ENCODE measurements at places on chromosomes 2 and 18.

DNA sequence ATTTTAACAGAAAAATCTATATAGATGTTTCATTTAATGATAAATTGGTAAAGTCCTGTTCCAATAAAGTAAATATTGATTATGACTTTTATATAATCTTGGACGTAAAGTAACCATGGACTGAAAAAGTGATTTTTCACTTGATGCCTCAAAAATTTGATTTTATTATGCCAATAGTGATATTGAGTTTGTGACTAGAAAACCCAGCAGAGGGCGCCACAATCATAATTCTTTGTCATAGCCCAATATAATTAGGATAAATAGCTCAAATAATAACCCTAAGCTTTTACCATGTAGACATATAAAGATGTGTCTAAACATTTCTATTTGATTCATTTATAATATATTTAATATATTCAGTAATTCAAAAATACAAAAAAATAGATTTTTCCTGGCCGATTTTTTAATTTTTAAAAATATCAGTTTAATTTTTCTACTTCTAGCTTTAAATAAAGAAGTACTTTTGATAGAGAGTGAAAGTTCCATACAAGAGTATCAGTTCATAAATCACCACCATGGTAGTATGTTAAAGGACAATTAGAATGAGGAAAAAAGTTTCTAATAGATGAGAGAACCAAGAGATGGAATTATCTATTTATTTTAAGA is 30.7 kb downstream of the CAMKMT start:
- DNase-seq = peak; percentile 41

DNA sequence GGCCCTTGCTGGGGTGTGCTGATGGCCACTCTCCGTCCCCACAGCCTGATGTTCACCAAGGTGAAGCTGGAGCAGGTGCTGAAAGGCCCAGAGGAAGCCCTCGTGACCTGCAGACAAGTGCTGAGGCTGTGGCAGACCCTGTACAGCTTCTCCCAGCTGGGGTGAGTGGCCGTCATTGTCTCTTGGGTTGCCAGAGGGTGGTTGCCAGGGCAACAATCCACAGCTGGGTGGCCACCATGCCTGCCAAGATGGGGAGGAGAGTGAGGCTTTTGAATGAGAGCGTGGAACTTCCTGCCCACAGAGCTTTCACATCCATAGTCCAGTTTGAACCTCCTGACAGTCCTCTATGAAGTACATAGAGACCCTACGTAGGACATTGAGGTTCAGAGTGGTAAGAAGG is 108.8 kb downstream of the STPG4 start:
- DNase-seq = peak; percentile 82

DNA sequence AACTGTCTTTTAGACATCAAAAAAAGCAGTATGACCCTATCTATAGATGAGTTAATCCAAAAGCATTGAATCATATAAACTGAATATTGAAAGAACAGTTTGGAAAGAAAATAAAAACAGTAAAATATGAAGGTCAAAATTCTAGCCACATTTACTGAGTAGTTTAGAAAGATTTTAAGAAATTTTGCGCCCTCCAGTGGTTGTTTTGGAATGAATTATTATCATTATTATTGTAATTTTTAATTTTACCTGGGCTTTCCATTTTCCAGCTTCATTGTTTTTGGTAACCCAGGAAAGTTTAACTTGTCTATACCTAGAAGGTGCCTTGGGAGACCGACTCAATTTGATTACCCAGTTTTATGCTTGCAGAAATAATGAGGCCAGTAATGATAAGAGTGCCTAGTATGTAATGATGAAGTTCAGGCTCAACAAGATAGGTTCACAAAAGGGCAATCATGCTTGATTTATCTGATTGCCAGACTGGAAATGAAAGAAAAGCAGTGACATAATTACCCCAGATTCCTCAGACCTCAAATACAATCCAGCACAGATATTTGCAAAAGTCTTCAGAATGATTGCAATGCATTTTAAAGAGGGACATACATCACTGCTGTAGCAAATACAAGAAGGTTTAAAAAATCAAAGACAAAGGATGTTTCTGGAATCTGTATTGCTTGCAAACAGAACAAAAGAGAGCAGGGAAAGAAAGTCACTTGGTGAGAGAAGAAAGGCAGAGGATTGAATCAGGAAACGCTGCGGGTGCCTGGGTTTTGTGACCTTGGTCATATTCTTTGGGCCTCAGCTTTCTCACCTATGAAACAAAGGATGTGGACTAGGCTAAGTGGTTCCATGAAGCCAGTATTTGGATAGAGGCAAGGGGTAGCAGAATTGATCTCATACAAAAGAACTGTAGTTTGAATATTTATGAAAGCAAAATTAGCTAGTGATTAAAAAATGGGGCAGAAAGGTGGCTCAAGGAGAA is 153.8 kb downstream of the MAP2 start:
- peak; percentile 9 for DNase-seq

DNA sequence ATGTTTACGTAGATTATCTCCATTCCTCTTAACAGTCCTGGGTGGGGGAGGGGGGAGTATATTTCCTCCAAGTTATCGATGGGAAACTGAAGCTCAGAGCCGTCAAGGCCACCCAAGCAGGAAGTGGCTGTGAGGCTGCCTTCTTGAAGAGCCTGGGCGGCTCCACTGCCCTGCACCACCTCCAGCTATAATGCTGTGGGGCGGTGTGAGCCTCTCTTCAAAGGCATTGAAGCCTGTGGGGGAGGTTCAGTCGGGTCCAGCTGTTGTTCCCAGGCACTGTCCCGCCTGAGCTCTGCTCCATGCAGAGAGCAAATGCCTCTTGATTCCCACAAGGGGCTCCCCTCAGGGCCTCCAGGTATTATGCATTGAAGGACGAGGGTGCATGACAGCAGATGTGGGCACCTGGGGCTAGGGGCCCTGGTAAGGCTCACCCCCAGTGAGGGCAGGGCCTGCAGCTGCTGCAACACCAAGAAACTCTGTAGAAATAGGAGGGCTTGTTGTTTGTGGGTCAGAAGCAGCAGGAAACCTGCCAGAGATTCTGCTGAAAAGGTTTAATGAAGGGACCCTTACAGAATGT is 29.5 kb upstream of the LAPTM4A start:
- DNase-seq = no peak

- no peak for DNase-seq
Measured at GRCh38 chr18:28068207-28068606, 108.7 kb downstream of the CDH2 start.

DNA sequence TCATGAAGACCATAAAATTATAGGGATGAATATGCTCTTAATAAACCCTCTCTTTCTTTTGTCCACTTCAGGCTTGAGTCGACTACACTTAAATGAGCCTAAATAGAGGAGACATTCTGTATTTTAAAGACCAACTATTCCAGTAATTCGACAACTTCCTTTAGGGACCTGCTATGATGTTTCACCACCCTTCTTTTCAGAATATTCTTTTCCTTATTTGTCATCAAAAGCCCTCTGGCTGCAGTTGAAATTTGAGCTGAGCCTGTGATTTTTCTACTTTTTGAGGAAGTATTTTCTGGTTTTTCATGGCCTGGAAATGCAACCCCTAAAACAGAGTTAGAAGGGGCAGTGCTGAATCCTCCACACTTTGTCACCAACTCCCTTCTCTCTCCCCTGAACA is 287.0 kb downstream of the EPHA4 start:
- no peak for DNase-seq

- no peak for DNase-seq
Measured at GRCh38 chr2:130374587-130375290, 18.9 kb downstream of the PTPN18 start.

GRCh38 chr18:79851489-79851888 is 53.8 kb downstream of the KCNG2 start:
- DNase-seq = no peak

DNA sequence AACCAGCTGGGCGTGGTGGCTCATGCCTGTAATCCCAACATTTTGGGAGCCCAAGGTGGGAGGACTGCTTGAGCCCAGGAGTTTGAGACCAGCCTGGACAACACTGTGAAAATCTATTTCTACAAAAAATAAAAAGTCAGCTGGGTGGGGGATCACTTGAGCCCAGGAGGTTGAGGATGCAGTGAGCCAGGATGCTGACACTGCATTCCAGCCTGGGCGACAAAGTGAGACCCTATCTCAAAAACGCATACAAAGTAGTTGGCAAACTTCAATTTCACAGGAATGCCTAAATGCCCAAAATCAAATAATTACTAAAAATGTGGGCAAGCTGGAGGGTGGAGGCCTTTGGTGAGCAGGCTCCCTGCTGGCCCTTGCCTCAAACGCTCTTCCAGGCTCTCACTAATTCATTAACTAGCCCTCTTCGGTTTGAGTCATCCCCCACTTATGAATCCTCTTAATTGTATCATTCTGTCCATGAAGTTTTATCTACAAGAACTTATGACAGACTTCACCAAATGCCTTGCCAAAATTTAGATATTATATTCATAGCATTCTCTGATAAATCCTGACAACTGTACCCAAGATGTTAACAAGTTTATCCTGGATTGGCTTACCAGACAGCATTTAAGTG is 68.7 kb upstream of the ZFP36L2 start:
- no peak for DNase-seq

DNA sequence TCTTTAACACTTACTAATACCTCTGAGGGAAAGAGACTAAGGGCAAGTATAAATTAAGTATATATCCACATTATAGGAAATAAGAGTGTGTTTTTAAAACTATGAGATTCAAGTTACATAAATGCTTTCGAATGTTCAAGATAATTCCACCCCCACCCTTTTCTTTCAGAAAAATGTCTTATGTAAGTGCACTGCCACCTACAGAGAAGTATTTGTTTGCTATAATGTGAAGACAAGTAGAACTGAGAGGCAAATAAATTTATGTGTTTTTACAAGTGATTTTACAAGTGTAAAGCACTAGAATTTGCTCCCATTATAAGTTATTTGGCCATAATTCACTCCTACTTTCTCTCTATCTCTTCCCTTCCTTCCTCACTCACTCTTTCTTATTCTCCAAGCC is 99.9 kb upstream of the CRACDL start:
- DNase-seq = no peak

DNA sequence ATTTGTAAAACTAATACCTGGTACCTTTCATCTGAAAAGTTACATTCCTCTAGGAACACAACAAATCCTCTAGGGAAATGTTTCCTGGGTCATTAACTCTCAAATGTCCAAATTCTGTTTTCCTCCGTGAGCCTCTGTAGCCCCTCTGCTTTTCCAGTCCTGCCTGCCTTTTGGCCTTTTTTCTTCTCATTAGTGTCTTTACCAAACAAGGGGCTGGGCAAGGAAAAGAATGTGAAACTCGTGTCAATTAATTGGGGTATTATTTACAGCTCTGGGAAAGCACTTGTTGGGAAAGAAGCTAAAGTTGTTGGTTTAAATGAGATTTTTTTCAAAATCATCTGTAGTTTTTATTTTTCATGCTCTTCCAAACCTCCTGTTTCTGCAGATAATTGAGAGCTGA is 198.1 kb upstream of the NRP2 start:
- no peak for DNase-seq

GRCh38 chr2:185384822-185385560 is 353.6 kb upstream of the FSIP2 start:
- DNase-seq = no peak

DNA sequence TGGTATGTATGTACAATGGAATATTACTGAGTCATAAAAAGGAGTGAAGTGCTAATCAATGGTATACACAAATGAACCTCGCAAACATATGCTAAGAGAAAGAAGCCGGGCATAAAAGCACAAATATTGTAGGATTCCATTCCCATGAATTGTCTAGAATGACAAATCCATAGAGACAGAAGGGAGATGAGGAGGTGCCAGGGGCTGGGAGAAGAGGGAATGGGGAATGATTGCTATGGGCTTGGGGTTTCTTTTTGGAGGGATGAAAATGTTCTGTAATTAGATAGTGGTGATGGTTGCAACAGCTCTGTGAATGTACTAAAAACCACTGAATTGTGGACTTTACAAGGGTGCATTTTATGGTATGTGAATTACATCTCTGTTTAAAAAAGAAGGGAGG is 73.5 kb downstream of the GLI2 start:
- no peak for DNase-seq

DNA sequence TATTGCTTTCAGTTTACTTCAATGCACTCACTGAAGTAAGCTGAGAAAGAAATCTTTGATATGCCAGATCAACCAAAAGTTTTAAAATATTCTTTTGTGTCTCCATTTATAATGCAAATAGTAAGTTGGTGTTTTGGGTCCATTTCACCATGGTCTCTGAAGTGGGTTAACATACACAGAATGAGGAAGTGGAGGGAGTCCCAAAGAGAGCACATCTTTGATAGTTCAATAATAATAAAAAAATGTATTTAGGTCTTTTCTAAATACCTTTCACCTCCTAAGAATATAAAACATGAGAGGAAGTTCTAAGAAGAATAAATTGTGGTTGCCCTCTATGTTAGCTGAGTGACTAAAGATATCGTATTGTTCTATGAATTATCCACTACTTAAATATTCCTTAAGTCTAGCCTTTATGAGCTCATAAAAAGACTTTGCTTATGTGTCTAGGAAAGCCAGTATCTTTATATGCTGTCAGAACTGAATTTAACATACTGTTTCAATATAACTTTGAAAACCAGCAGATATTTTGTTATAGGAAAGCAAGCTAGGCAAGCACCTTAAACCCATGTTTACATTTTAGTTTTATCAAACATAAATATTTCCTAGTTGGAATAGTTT is 148.7 kb upstream of the ZEB2 start:
- no peak for DNase-seq

GRCh38 chr2:233707940-233708644 is 4.6 kb upstream of the UGT1A5 start:
- no peak for DNase-seq

DNA sequence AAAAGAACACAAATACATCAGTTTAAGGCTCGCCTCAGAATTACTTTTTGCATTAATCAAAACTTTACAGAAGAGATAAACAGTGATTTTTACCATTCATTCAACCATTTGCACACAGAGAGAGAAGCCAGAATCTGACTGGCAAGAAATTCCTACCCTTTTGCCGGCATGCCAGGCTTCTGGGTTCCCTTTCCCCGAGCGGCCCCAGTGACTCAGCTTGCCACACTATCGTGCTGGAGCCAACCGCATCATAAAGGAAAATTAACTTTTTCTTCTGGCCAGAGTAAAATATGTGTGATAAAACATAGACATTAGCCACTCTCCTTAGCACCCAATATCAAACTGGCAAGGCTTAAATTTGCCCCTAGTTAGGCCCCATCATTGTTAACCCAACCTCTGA is 61.8 kb upstream of the IKZF2 start:
- no peak for DNase-seq

- DNase-seq = no peak
Measured at GRCh38 chr2:222751238-222751637, 79.8 kb downstream of the MOGAT1 start.

GRCh38 chr2:142220901-142221300 is 90.1 kb upstream of the LRP1B start:
- no peak for DNase-seq

- no peak for DNase-seq
Measured at GRCh38 chr2:55721596-55722215, 28.1 kb upstream of the PNPT1 start.

DNA sequence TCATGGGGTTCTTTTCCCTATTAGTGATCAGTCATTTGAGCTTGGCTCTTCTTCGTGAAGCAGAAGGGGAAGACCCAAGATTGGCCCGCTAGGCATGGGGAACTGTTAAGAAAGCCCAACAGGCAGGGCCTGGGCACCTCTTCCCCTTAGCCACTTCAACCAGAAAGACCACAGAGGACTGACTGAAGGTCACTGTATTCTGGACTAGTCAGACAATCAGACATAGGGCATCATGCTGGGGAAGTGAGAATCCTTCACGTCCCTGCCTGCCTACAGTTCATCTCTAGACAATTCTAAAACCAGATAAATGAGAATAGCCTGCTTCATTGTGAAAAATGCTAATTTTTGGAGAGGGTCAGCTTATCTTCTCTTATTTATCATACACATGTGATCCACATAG is 28.1 kb downstream of the FAP start:
- DNase-seq = peak; percentile 23

- DNase-seq = no peak
Measured at GRCh38 chr2:198277181-198277580, 472.8 kb downstream of the PLCL1 start.
